ENCODE measurements at places on chromosomes 7 and 10.

- DNase-seq: no peak
These were observed 208.4 kb downstream of the FANK1 start for GRCh38 chr10:126104767-126105166.

DNA sequence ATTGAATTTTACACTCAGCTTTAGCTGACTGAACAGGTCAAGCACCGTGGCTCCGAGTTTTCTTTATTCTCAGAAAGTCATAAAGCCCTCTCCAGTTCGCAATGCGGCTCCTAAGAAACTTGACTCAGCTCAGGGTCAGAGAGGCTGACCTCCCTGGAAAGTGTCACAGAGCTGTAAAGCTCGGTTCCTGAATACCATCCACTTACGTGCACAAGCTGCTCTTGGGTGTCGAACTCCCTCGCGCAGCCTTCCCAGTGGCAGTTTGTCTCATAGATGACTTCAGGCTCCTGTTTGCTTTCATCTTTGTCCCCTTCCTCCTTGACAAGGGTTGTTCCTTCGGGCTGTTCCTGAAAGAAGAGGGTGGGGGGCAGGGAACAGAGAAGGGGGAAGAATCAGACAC lies 213.7 kb downstream of the GLI3 start:
- DNase-seq: no peak

DNA sequence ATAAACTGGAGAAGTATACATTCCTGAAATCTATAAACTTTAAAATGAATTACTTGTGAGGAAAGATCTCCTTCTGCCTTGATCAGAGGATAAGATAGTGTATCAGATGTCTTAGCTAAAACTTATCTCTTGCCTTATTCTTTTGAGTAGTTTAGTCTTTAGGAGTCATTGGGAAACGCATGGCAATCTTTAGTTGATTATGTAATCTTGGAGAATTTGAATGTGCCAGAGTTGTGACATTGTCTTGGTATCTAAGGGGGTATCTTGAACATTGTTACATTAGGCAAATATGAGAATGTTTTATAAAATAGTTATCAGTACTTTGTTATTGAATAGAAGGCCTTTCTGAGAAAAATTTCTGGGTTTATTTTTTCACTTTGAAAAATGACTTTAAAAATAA lies 61.6 kb upstream of the ADRA2A start:
- no peak for DNase-seq

DNA sequence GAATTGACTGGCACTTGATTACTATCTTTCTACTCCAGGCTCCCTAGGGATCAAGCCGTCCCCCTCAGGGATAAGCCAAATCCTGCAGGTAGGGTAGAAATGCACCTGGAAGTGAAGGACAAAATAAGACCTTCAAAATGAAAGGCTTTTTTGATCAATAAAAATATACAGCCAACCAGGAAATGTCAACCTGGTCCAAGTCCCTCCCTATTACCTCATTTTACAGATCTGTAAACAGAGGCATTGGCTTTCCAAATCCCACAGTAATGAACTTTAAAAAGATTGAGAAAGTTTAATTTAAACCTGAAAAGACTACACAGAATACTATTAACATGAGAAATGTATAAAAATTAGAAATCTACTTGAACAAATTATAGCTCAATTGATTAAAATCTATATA lies 53.7 kb downstream of the UPF2 start:
- no peak for DNase-seq

- no peak for DNase-seq
These were observed 258.3 kb upstream of the IMMP2L start for GRCh38 chr7:111820621-111821020.

DNA sequence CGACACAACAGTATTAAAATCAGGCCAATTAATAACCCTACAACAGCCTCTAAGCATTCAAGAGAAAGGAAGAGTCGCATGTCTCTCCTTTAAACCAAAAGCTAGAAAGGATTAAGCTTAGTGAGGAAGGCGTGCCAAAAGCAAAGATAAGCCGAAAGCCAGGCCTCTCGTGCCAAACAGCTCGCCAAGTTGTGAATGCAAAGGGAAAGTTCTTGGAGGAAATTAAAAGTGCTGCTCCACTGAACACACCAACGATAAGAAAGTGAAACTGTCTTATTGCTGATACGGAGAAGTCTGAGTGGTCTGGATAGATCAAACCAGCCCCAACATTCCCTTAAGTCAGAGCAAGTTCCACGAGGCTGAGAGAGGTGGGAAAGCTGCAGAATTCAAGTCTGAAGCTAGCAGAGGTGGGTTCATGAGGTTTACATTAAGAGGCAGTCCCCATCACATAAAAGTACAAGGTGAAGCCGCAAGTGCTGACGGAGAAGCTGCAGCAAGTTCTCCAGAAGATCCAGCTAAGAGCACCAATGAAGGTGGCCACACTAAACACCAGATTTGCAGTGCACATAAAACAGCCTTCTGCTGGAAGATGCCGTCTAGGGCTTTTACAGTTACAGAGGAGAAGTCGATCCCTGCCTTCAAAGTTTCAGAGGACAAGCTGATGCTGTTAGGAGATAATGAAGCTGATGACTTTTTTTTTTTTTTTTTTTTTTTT lies 194.8 kb downstream of the MAD1L1 start:
- no peak for DNase-seq

DNA sequence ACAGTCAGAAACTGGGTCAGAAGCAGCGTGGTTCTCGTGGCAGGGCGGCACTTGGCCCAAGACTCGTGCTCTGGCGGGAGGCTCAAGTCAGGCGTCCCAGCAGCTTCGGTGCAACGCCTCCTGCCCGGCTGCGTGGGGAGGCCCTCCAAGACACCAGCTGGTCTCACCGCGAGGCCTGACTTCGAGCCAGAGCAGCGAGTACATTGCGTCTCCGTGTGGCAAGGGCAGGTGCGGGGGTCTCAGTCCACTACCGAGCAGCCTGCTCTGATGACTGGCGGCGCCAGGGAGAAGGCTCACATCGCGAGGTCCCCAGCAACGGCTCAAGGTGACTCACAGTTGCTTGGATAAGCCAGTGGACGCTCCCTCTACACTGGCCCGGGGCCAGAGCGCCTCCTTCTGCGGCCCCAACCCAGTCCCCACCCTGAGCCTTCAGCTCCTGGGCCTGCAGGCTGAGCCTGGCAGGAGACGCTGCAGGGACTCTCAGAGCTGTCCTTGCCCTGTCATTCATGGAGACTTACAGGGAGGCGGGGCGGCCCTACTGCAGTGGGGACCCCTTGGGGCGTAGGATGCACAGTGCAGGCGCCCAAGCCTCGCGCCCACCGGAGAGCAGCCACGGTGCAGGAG lies 41.9 kb upstream of the PRKAR1B start:
- no peak for DNase-seq

GRCh38 chr7:133434246-133434865 lies 181.5 kb downstream of the EXOC4 start:
- DNase-seq: no peak

GRCh38 chr10:123229927-123230630 lies 75.9 kb downstream of the BUB3 start:
- DNase-seq: no peak

DNA sequence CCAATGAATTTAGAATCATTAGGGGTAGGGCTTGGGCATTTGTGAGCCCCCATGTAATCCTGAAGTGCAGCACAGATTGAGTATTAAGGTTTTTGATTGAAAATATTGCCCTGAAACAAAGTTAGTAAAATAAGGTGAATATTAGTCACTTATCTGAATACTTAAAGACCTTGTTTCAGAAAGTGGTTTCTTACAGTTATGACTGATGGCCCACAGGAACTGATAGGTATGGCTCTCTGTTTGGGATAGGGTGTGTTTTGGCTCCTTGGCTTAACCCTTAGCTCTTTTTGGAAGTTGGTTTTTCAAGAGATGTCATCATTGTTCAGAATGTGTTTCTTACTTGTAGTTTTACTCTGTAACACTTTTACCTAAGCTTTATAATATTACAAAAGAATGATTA lies 34.8 kb downstream of the MDFIC start:
- no peak for DNase-seq

DNA sequence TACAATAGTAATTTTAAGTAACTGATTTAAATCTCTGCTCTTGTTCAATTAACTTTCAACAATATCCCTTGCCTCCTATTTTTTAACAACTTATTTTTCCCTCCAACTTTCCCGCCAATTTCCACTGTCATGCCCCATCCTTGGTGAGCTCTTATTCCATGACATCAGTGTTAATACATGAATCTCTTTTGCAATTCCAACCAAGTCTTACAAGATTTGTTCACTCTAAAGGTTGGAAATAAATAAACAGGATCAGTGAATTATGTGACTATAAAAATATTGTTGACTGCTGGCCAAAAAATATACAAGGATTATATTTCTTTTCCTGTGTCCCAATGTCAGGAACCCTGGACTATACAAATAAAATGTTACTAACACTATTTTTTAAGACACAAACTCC lies 21.0 kb upstream of the AGMO start:
- DNase-seq: no peak

DNA sequence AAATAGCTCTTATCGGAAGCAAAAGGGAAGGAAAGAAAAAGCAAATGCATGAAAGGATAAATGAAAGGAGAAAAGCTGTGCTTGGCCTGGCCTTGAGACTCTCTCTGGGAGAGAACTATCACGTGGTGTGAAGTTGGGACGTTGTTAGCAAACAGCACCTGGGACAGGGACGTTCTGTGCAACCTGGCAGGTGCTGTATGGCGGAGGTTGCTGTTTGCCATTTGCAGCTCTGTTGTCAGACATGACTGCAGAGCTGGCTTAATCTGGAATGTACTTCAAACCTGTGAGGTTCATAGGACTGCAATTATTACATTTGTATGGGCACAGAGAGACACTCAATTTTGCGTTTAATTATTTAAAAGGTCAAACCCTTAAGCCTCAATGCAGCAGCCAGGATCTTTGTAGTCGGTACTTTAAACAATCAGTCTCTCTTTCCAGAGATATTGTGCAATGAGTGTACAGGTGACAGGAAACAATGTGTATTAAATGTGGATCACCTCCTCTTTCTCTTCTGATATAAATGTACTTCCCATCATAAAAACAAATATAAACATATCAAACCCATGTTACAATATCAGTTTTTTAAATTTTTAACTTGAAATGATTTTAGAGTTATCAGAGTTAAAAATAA lies 800.5 kb upstream of the KCND2 start:
- DNase-seq: no peak

- DNase-seq: no peak
These were observed 578 bp downstream of the ZNF713 start for GRCh38 chr7:55887821-55888247.

DNA sequence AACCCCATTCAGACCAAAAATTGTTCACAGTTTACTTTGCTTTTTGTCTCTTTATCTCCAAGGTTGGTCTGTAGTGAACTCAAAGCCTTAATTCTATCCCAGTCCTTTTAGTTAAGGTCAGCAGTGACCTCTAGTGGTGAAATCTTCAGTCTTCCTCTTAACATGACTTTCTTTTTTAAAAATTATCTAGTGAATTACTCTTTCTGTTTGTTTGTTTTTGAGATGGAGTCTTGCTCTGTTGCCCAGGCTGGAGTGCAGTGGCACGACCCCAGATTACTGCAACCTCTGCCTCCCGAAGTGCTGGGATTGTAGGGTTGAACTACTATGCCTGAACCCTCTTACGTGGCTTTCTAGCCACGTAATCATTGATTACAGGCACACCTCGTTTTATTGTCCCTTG lies 25.0 kb downstream of the ZNF487 start:
- DNase-seq: no peak

DNA sequence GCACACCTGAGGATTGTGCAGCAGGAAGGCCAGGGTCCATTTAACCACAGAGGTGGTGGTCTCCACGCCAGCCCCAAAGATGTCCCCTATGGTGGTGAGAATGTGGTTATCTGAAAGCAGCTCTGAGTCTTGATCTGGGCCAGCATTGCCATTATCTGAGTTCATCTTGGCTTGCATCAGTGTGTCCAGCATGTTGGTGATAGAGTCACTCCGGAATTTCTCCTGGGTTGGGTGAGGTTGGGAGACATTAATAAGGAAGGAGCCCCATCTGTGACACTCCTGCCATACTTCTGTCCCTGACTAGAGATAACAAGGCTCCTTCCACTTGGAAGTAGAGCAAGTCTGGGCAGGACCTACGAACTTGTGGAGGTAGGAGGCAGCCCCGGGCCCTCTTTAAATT lies 4.2 kb downstream of the CYP17A1 start:
- no peak for DNase-seq

DNA sequence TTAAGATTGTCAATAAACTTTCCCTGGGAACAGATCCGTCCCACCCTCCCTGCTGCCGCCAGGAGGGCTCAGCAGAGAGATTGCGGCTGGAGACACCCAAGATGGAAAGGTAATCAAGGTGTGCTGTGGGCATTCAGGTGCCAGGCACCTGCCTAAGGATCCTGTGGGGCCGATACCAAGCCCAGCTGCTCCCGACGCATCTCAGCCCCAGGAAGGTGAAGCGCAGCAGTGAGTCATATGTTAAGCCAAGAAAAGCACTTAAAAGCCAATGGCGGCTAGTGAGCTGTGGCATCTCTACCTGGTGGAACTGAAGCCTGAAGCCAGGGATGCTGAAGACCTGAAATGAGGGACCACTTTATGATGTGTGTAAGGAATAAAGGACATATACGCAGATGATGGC lies 6.1 kb downstream of the WDR86 start:
- no peak for DNase-seq

- DNase-seq: no peak
These were observed 20.3 kb upstream of the PFKP start for GRCh38 chr10:3046981-3047547.

- DNase-seq: no peak
These were observed 51.0 kb downstream of the CDH23 start for GRCh38 chr10:71447676-71448075.

- no peak for DNase-seq
These were observed 265.9 kb upstream of the DGKB start for GRCh38 chr7:15168489-15168888.

- DNase-seq: no peak
These were observed 4.3 kb downstream of the SVIL start for GRCh38 chr10:29630205-29631048.

GRCh38 chr7:7484072-7484471 lies 51.6 kb downstream of the COL28A1 start:
- DNase-seq: no peak

DNA sequence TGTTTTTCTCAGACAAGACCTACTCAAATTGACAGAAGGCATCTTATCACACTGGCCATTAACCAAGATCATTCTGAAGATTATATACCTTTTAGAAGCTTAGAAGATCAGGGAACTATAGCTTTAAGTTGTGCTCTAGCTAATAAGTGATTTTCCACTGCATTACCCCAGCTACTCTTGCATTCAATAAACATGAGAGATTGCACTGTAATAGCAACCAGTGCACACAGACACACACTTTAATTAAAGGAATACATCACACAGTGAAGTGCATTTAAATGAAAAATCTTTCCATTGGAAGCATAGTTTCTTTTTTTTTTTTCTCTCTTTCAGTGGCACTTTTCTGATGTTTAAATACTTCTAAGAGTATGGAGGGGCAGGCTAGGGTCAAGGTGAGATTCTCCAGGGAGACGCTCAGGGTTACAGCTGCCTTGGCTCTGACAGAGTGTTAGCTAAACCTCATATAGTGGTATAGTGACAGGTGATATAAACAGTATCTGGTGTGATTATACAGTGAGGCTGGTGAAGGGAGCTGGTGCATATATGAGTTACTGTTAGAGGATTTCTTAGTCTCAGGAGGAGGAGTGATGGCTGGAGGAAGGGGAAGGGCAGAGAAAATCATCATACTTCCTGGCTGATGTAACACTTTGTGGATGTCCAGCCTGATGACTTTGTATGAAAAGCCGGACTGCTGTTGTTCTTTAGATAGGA lies 369.5 kb downstream of the SORCS3 start:
- DNase-seq: no peak
